Activated T-helper 1 cell treated with anti-CD3 and anti-CD28 coated beads, Interleukin-12 subunit alpha, Interleukin-12 subunit beta, Interleukin-2, Interleukin-4 antibody, amounts not matched to agents 30 ng/mL and 10 ng/mL and 1 ng/mL, durations not matched to agents 14 hours and 24 hours and 36 hours (primary cell): ENCODE measurements at places on chromosomes 6 and 20. TPM values are rescaled to one million over a fixed set of nuclear protein-coding genes. Genes with fewer than 3 reads are reported as not detected.

Gene BPIFB4
- total RNA-seq: not detected in 2 replicates

Gene EFCAB8
- 0.05 and 0.39 TPM in 2 replicates for total RNA-seq

Gene MDFI
- total RNA-seq: not detected in 2 replicates

Gene CNKSR3
- total RNA-seq: not detected in 2 replicates

Gene ZC3H12D
- total RNA-seq: 94.7 and 96.7 TPM in 2 replicates

Gene PPIL6
- total RNA-seq: 0.13 and 0.29 TPM in 2 replicates

Gene SNAP25
- total RNA-seq: 3.7 and 3.9 TPM in 2 replicates

Gene NKAPL
- 0.16 TPM in 1 of 2 replicates, not detected in the other for total RNA-seq

Gene SMOC2
- total RNA-seq: not detected in 2 replicates

Gene NKX2-2
- not detected in 2 replicates for total RNA-seq

Gene C6orf141
- not detected in 2 replicates for total RNA-seq
